ENCODE measurements at places on chromosomes 4 and X.

- DNase-seq, result peak; percentile 85
- H3K27ac ChIP-seq, result peak within 1 kb of the TSS; percentile 96
- H3K4me1 ChIP-seq, result peaks cover 29% of the 10 kb centered on the region
- H3K4me3 ChIP-seq, result peak within 1 kb of the TSS; percentile 76
- H3K27me3 ChIP-seq, result no peaks in the 10 kb centered on the region
These were observed at the start of gene LETM1 for GRCh38 chr4:1856071-1856942. Gene LETM1 (minus strand): TSS chr4:1856156. CDS start chr4:1855950, 206 bp downstream.

GRCh38 chr4:171676555-171677215 lies 136.5 kb upstream of the GALNTL6 start:
- no peak overlapping the region for H3K4me3 ChIP-seq
- H3K36me3 ChIP-seq, result no peaks in the 10 kb centered on the region
- no peaks in the 10 kb centered on the region for H3K4me1 ChIP-seq
- no peaks in the 10 kb centered on the region for H3K27me3 ChIP-seq
- no peak overlapping the region for H3K27ac ChIP-seq

GRCh38 chrX:26262121-26262523 lies 46.2 kb downstream of the MAGEB5 start:
- no peaks in the 10 kb centered on the region for H3K36me3 ChIP-seq
- no peak for DNase-seq
- no peaks in the 10 kb centered on the region for H3K27me3 ChIP-seq
- no peak overlapping the region for H3K27ac ChIP-seq
- H3K4me1 ChIP-seq, result no peaks in the 10 kb centered on the region
- no peak overlapping the region for H3K4me3 ChIP-seq

- no peak overlapping the region for H3K27ac ChIP-seq
- no peaks in the 10 kb centered on the region for H3K36me3 ChIP-seq
- H3K4me1 ChIP-seq, result peaks cover 9% of the 10 kb centered on the region
- no peak overlapping the region for H3K4me3 ChIP-seq
These were observed 259.6 kb downstream of the C4orf33 start for GRCh38 chr4:129355516-129355915.

DNA sequence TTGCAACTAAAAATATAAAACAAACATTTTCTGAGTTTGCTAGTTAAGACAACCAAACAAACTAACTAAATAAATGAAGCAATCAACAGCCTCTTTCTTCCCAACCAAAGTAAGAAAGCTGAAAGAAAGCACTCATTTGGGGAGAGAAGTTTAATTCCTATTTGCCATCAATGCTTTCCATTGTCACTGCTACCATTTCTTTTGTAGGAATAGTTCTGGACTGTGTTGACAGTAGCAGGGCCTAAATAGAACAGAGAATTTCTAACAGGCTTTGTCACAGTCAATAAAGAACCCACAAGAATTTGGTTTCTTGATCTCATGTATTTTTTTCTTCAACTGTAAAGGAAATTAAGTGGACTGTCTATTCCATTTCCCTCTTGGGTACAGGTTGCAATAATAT lies 1886.4 kb upstream of the TENM3 start:
- H3K27ac ChIP-seq, result no peak overlapping the region
- DNase-seq, result no peak
- no peaks in the 10 kb centered on the region for H3K36me3 ChIP-seq

DNA sequence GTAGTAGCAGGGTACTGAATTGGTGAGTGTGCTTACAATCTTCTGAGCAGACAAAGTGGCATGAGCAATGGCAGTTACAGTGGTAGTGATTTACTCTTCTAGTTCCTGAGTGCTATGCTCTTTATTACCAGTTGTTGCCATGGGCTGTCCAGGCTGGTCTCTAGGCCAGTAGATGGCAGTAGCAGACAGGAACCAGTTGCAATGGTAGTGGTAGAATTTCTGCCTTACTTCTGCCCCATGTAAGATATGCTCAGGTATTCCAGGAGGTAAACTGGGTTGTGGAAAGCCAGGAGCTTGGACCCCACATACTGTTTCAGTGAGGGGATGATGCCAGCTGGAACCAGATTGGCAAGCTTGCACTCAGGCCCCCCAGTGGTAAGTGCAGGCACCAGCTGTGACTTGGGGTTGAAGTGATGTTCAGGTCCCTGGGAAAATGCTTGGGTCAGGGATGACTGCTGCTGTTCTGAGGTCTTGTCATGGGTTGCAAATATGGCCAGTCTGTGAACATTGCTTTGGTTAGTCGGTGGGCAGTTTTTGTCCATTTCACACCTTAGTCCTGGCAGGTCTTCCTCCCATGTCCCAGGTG lies 63.0 kb upstream of the ZXDB start:
- DNase-seq, result no peak
- no peaks in the 10 kb centered on the region for H3K36me3 ChIP-seq
- H3K27me3 ChIP-seq, result no peaks in the 10 kb centered on the region
- H3K4me1 ChIP-seq, result no peaks in the 10 kb centered on the region
- H3K27ac ChIP-seq, result no peak overlapping the region

GRCh38 chr4:53601251-53601764 lies 10.0 kb upstream of the LNX1 start:
- no peaks in the 10 kb centered on the region for H3K36me3 ChIP-seq
- peaks cover 5% of the 10 kb centered on the region for H3K4me1 ChIP-seq
- H3K27me3 ChIP-seq, result no peaks in the 10 kb centered on the region

- no peak overlapping the region for H3K4me3 ChIP-seq
- no peaks in the 10 kb centered on the region for H3K27me3 ChIP-seq
- no peaks in the 10 kb centered on the region for H3K4me1 ChIP-seq
- H3K36me3 ChIP-seq, result no peaks in the 10 kb centered on the region
- H3K27ac ChIP-seq, result no peak overlapping the region
These were observed 2.4 kb downstream of the MAB21L2 start for GRCh38 chr4:150584111-150584915.

DNA sequence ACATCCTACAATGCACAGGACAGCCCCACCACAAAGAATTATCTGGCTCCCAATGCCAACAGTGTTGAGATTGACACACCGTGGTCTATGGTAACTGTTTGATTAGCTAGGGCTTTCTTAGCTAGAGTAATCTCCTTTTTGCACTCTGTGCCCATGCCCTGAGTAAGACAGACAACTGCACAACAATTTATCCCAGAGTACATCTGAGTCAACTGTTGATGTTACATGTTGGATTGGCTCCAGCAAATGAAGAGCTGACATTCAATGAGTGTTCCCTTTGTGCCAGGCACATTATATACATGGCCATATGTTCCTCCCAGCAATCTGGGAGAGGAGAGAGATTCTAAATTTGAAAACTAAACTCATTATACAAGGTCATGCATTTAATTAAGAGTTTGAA lies 3.9 kb upstream of the FAM9C start:
- H3K27ac ChIP-seq, result no peak overlapping the region
- no peak for DNase-seq
- no peaks in the 10 kb centered on the region for H3K27me3 ChIP-seq
- H3K36me3 ChIP-seq, result no peaks in the 10 kb centered on the region
- H3K4me3 ChIP-seq, result no peak overlapping the region
- H3K4me1 ChIP-seq, result no peaks in the 10 kb centered on the region

- DNase-seq, result no peak
- H3K27ac ChIP-seq, result no peak overlapping the region
- peaks cover under 1% of the 10 kb centered on the region for H3K4me1 ChIP-seq
- peak overlapping the region; percentile 48 for H3K4me3 ChIP-seq
- H3K27me3 ChIP-seq, result no peaks in the 10 kb centered on the region
These were observed 841 bp upstream of the FRMPD3 start for GRCh38 chrX:107448625-107448997.

GRCh38 chrX:136065044-136065671 lies 79.9 kb downstream of the SLC9A6 start:
- no peaks in the 10 kb centered on the region for H3K4me1 ChIP-seq
- no peaks in the 10 kb centered on the region for H3K36me3 ChIP-seq
- no peak overlapping the region for H3K27ac ChIP-seq
- no peak for DNase-seq
- H3K4me3 ChIP-seq, result no peak overlapping the region

- DNase-seq, result no peak
- H3K27me3 ChIP-seq, result no peaks in the 10 kb centered on the region
- H3K36me3 ChIP-seq, result 0 out of 2 replicates have a peak, but pooled peaks cover 2% of the 10 kb centered on the region
- H3K27ac ChIP-seq, result no peak overlapping the region
These were observed 5.4 kb downstream of the TBC1D1 start for GRCh38 chr4:37896206-37896860.

DNA sequence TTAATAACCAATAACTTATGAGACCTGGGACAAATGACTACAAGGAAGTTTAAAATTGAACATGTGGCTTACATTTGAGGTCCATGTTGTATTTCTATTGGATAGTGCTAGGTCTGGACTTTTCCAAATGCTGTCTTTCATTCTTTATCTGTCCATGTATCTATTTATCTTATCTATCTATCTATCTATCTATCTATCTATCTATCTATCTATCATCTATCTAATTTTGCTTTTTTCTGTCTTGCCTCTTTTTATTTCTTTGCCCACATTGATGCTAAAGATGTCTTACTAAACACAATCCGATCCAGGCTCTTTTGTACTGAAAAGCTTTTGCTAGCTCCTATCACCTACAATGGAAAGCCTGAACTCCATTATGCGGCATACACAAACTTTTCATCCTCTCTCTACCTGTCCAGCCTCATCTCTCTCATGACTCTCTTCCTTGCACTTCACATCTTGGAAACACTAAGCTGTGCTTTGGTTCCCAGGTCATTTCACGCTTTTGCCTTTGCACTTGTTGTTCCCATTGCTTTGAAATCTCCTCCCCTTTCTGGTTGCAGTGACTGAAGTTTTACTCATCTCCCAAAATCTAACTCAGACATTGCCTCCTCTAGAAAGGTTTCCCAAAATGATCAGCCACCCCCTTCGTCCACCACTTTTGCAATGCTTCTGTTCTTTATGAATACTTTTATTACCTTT lies 107.2 kb downstream of the SYNPO2 start:
- no peaks in the 10 kb centered on the region for H3K36me3 ChIP-seq
- no peak for DNase-seq
- H3K27ac ChIP-seq, result no peak overlapping the region

DNA sequence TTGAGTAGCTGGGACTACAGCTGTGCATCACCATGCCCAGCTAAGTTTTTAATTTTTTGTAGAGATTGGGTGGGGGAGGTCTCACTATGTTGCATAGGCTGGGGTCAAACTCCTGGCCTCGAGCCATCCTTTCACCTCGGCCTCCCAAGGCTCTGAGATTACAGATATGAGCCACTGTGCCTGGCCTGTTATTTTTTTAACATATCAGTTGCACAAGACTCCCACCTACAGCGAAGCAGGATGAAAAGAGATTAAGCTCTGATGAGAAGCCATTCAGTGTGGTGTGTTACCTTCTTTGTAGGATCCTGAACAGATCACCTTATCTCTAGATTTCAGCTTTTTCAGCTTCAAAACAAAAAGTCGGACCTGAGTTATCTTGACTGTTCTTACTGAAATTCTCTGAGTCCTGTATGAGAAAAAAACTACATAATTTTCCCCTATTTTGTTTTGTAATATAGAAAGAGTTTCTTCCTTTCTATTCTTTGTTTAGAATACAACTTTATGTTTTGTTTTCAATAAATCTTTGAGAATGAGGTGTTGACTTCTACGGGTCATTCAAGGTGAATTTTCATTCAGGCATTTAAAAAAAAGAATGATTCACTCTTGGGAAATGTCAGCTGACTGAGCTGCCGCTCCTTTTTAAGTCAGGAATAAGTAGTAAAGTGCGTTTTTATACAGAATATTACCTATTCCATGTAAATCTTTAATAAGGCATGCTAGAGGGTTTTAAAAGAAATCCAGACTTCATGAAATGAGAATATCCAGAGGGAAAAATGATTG lies 134.6 kb downstream of the ARSF start:
- no peaks in the 10 kb centered on the region for H3K4me1 ChIP-seq
- H3K27me3 ChIP-seq, result peaks cover 8% of the 10 kb centered on the region
- no peaks in the 10 kb centered on the region for H3K36me3 ChIP-seq
- no peak for DNase-seq
- H3K4me3 ChIP-seq, result no peak overlapping the region
- H3K27ac ChIP-seq, result no peak overlapping the region

GRCh38 chrX:739611-740010 lies 109.0 kb downstream of the SHOX start:
- no peak for DNase-seq
- no peaks in the 10 kb centered on the region for H3K36me3 ChIP-seq
- no peaks in the 10 kb centered on the region for H3K4me1 ChIP-seq

DNA sequence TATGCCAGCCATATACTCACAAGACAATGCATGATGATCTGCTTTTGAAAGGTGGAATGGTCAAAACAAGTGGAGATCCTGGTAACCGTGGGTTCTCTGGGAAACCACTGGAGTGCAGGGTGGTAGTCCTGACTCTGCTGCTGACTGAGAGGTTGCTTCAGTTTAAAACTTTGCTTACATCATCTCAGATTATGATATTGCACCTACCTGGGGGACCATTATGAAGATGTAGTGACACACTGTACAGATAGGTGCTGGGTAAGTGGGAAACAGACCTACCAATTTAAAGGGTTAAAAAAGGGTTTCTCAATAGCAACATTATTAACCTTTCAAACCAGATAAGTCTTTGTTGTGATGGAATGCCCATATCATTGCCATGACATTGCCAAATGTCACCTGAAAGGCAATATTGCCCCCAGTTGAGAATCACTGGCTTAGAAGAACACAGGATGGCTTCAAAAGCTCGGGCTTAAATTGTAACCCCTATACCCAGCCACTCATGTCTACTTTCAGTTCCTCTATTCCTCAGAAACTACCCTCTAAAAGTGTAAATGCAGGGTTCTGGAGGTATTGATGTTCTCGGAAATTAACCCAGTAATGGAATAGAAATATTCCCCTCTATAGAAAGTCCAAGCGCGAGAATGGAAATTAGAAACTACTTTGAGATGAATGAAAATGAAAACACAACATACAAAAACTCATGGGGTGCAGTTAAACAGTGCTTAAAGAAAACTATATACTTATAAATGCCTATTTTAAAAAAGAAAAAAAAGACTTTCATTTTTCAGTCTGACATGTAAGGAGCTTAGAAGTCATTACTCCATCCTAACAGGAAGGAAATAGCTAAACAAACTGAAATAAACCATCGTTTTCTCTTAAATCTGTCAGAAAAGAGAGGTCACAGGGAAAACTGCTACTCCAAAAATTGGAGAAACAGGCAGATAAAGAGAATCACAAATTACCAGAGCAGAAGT lies 65.8 kb downstream of the ARHGEF6 start:
- no peaks in the 10 kb centered on the region for H3K36me3 ChIP-seq
- no peaks in the 10 kb centered on the region for H3K27me3 ChIP-seq
- no peaks in the 10 kb centered on the region for H3K4me1 ChIP-seq
- H3K27ac ChIP-seq, result no peak overlapping the region
- DNase-seq, result no peak
- no peak overlapping the region for H3K4me3 ChIP-seq

DNA sequence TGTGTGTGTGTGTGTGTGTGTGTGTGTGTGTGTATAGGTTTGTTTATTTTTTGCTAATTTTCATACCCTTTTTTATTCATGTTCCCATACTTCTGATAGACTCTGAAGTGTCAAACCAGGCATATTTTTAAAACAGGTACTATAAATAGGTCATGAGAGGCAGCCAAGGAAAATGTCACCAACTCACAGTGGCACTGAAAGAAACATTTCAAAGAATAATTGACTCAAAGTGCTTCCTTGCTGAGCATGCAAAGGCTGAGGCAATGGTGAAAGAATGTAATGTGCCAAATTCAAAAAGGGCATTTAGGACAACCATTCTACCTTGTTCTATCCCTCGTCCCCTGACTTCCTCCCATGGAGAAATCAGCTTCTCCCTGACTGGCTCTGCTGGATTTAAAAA lies 95.5 kb downstream of the EIF4E start:
- no peaks in the 10 kb centered on the region for H3K4me1 ChIP-seq
- H3K27me3 ChIP-seq, result no peaks in the 10 kb centered on the region
- no peaks in the 10 kb centered on the region for H3K36me3 ChIP-seq
- no peak for DNase-seq
- no peak overlapping the region for H3K4me3 ChIP-seq

GRCh38 chr4:85557016-85557901 lies 82.3 kb downstream of the ARHGAP24 start:
- H3K36me3 ChIP-seq, result no peaks in the 10 kb centered on the region
- H3K27me3 ChIP-seq, result no peaks in the 10 kb centered on the region
- no peaks in the 10 kb centered on the region for H3K4me1 ChIP-seq
- H3K4me3 ChIP-seq, result no peak overlapping the region
- DNase-seq, result no peak
- H3K27ac ChIP-seq, result no peak overlapping the region

All from HCT116 (cell line).